ENCODE measurements at places on chromosomes 1 and 21. TPM values are rescaled to one million over a fixed set of nuclear protein-coding genes. Genes with fewer than 3 reads are reported as not detected.

Gene REN
- not detected for polyA plus RNA-seq

Gene MYOG
- polyA plus RNA-seq, result not detected

Gene KCNJ15
- polyA plus RNA-seq, result 6.6 TPM

Gene PLEKHN1
- polyA plus RNA-seq, result 0.22 TPM

Gene LPAR3
- polyA plus RNA-seq, result 6.0 TPM

Gene ZNF683
- polyA plus RNA-seq, result not detected

Gene KHDRBS1
- 35.7 TPM for polyA plus RNA-seq

Gene TSTD1
- polyA plus RNA-seq, result 33.7 TPM

Gene C1orf87
- polyA plus RNA-seq, result 0.06 TPM

Gene FMN2
- polyA plus RNA-seq, result 0.56 TPM

Gene SERPINC1
- not detected for polyA plus RNA-seq

Gene NOS1AP
- 0.40 TPM for polyA plus RNA-seq

Gene IL20
- 0.67 TPM for polyA plus RNA-seq

Measured in adipose tissue (tissue), 3 donors.